Activated CD4-positive, CD25-positive, alpha-beta regulatory T cell (primary cell): ENCODE measurements at places on chromosomes 4 and X.

DNA sequence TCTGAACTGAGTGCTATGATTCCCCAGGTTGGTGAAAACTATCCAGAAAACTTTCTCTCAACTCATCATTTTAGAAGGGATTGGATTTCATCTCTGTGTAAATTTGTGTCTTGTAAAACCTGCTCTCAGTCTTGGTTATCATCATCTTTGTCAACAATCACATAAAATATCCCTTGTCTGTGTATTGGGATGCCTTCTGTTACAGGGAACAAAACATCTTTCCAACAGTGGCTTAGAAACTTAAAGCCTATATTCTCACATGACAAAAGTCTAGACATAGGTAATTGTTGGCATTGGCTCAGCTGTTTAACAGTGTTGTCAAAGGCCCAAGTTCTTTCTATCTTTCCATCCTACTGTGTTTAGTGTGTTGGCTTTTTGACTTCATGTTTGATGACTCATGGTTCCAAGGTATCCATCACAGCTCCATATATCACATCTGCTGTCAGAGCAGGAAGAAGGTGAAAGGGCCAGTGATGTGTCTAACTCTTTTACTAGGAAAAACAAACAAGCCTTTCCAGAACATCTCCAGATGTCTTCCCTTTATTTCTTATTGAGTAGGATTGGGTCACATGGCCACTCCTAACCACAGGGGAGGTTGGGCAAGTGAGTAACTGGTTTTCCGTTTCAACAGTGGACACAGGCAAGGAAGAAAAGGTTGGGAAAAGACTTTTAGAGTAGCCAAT, 65.0 kb downstream of the PHEX start:
- DNase-seq, result no peak

- no peak for DNase-seq
Measured at GRCh38 chrX:130120321-130120731, 10.0 kb upstream of the ELF4 start.

GRCh38 chr4:3655963-3656362, 110.2 kb upstream of the ADRA2C start:
- no peak for DNase-seq

DNA sequence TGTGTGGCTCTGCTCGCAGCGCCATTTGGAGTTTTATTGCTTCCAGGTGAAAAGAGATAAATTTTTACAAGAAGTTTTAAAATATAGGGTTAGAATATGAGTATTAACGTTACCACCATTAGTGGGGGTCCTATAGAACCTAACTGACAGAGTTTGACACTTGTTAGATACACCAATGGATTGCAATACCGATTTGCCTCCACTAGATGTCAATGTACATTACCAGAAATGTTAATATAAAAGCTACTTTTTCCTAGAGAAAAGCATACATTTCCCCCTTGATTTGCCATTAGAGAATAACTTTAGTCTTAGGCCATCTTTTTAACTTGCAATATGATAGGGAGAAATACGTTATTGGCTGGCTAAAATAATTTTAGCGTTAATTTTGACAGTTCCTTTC, 108.4 kb downstream of the LINC00632 start:
- no peak for DNase-seq

- no peak for DNase-seq
Measured at GRCh38 chr4:16023776-16024408, 59.9 kb downstream of the PROM1 start.

DNA sequence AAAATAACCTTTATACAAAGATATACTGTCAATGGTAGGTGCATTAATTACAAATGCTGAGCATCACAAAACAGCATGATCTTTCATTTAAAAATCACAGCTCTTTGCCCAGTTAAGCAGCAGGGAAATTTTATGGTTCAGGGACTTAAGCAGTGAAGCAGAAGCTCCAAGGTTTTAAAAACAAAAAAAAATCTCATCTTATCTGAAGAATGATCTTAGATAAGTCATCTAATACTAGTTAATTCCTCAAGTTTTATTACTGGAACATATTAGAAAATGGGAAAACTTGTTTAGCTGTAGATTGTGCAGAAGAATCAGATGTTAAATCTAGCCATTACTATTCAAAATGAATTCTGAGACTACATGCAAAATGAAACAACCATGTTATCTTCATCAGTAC, 289.9 kb downstream of the GASK1B start:
- DNase-seq, result no peak

DNA sequence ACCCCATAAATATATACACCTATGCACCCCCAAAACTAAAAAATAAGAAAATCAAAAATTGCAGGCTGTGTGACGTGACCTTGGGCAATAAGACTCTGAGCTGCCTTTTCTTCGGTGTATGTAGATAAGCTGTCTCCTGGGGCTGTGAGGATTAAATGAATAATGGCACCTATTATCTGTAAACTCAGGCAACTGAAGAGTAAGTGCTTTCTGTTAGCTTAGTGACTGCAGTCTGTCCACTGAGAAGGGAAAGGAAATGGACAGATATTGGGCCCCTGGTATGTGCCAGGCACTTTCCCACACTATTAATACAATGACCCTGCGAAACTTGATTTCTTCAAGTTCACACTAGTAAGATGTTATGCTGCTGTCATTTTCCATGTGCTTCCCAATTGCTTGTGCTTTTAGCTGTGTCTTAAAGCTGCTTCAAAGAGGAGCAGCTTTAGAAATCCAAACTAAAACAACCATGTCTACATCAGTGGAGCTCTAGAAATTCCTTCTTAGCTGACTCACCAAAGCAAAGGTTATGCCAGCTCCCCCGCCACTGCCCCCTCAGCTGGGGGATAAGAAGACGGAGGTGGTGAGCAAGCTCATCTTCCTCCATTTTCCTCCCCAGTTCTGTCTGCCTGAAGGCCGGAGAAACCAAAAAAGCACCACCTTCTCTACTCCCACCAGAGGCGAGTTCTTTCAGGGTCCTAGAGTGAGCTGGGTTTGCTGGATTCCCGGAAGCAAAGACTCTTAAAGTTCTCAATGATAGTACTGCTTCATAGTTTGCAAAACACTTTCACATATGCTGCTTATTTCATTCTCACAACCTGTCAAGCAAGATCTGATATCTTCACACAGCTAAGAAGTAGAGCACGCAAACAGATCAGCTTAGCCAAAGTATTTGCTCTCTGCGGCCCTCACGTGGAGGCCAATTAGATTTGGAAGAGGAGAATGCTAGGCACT, 8.8 kb upstream of the DGAT2L6 start:
- no peak for DNase-seq
